ENCODE measurements at places on chromosomes 4 and X.
A peak's percentile ranks its signal among the peaks of the same experiment; 100 is the strongest.

- no peak for DNase-seq
Measured at GRCh38 chrX:129462707-129463106, 60.6 kb downstream of the SMARCA1 start.

- DNase-seq: no peak
Measured at GRCh38 chrX:65837875-65838549, 170.6 kb downstream of the MSN start.

GRCh38 chrX:135484641-135485289 is 35.7 kb upstream of the INTS6L start:
- DNase-seq: peak; percentile 25

DNA sequence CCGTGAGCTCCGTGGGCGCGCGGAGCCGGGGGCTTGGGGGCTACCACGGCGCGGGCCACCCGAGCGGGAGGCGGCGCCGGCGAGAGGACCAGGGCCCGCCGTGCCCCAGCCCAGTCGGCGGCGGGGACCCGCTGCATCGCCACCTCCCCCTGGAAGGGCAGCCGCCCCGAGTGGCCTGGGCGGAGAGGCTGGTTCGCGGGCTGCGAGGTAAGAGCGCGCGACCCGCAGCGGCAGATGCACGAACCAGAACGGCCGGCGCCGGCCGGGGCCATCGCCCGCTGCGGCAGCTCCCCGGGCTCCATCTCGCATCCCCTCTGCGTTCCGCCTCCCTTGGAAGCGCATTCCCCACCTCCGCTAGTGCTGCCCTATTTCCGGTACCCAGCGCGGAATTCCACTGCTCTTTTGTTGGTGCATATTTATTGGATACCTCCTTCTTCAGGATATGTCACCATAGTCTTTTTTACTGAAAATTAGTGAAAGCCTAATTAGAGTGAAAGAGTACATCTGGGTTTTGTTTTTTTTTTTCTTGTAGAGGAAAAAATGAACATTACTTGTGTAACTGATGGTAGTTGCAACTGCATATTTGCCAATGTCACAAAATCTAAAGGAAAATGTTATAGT is 797 bp downstream of the PKD2 start:
- DNase-seq: peak; percentile 26

GRCh38 chr4:53039741-53040458 is 177.8 kb downstream of the RASL11B start:
- DNase-seq: no peak

- DNase-seq: no peak
Measured at GRCh38 chr4:53886090-53886489, 178.3 kb downstream of the CHIC2 start.

DNA sequence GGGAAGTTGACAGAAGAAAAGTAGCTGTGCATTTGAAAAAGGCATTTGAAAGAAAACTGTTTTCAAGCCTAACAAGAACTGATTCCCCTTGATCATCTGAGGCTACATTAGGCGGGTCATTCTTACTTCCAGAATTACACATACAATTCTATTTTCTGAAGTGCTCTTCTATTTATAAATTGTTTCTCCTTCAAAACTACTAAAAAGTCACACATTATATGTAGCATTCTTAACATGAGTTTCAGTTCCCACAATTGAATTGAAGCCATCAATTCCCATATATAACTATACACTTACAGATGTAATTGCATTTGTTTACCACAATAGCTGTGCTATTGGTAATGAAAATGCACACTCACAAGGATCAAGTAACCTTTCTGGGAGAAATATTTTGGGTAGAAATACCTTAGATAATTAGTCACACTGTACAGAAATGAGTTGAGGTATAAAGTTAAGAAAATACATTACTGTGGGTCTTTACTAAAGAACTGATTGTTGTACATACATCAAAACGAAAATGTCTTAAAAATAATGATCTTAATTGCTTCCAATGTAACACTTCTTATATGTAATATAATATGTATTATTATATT is 1688.0 kb upstream of the AGA start:
- DNase-seq: no peak

- no peak for DNase-seq
Measured at GRCh38 chrX:34778916-34779315, 121.8 kb upstream of the TMEM47 start.

- no peak for DNase-seq
Measured at GRCh38 chrX:152157042-152157441, 18.7 kb upstream of the MAGEA10 start.

DNA sequence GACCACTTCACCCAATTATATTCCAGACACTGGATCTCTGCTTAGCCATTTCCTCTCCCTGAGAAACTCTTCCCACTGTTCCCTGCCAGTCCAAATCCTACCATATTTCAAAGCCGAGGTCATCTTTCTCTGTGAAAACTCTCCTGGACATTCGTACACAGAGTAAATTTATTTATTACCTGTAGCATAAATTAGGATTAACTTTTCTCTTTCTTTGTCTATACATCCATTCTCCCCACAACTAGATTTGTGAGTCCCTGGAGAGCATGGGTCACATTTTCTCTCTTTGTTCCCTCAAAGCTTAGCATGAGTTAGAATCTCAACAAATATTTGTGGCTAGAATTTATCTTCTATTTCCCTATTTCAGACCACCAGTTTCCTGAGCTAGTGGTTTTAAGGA is 27.8 kb upstream of the SMIM10 start:
- DNase-seq: no peak

Data from CD4-positive, alpha-beta T cell treated with Interleukin-17A for 4 hours (primary cell).